ENCODE measurements at places on chromosomes 16 and 17. TPM values are rescaled to one million over a fixed set of nuclear protein-coding genes. Genes with fewer than 3 reads are reported as not detected.

GOSR1 gene
- 45.0 TPM for total RNA-seq

TBC1D3D gene
- total RNA-seq = 0.12 TPM

DOC2B gene
- not detected for total RNA-seq

KRTAP2-3 gene
- 1.00 TPM for total RNA-seq

TSPAN10 gene
- 1.3 TPM for total RNA-seq

ZP2 gene
- not detected for total RNA-seq

TRIM72 gene
- under 0.01 TPM for total RNA-seq

KRT33B gene
- 2.7 TPM for total RNA-seq

GUCY2D gene
- total RNA-seq = under 0.01 TPM

HOXB4 gene
- 1.00 TPM for total RNA-seq

GRAP gene
- total RNA-seq = under 0.01 TPM

DUSP14 gene
- total RNA-seq = 50.6 TPM

NHERF1 gene
- 12.6 TPM for total RNA-seq

PDE6G gene
- not detected for total RNA-seq

GRB7 gene
- total RNA-seq = 0.37 TPM

BAHCC1 gene
- 3.3 TPM for total RNA-seq

CAPN15 gene
- 41.7 TPM for total RNA-seq

JPT1 gene
- total RNA-seq = 99.0 TPM

KRTAP9-8 gene
- not detected for total RNA-seq

TLCD3B gene
- 0.22 TPM for total RNA-seq

PLCG2 gene
- 1.5 TPM for total RNA-seq

KRTAP4-1 gene
- total RNA-seq = 0.11 TPM

KRTAP1-5 gene
- total RNA-seq = 54.1 TPM

LRRC75A gene
- 3.3 TPM for total RNA-seq

ACSM5 gene
- 0.66 TPM for total RNA-seq
